ENCODE measurements at places on chromosomes 5 and 9.

DNA sequence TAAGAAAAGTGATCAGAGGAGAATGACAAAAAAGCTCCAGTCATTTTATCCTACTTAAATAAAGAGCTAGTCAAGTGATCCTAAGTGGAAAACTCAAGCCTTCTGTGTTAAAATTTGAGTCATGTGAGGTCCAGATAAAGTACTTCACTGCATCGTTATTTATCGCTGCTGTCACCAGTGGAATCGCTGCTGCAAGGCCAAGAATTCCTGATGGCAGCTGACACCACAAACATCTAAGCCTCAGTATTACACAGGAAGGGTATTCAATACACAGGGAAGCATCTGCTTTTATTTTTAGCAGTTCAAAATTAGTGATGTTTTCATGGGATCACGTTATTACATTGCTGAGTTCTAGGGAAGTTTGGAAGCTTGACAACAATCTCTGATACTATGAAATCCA lies 190.3 kb downstream of the GOLPH3 start:
- no peak for DNase-seq

- no peak for DNase-seq
Observed at GRCh38 chr5:33936381-33937016, at the start of gene RXFP3. TSS of gene RXFP3 (plus strand) at chr5:33936386. CDS start at chr5:33936741, 355 bp downstream.

DNA sequence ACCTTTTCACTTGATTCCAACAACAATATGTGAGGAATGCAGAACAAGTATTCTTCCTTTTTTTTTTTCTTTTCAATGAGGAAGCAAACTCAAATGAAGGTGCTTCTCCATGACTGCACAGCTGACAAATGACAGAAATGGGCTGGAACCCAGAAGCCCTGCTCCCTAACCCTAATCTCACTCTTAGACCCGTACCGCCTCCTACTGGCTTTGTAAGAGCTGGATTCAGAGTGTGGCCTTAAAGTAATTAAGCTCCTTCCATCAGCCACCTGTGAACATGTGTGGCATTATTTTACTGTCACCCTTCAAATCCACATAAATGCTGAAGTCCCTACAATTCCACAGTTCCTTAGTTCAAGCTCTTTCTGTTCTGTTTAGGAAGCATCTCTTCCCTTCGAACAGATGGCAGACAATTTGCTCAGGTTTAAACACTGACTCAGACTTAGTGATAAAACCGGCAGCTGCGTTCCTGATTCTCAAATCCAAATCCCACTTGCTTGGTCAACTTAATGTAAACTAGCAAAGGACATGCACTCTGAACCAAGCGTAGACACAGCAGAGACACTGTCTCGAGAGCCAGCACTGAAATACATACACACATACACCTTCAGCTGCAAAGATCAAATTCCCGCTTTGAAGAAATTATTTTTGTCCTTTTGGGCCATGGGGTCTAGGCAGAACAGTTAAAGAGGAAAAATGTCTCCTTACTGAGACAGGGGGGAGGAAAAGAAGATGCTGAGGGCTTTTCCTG lies 316.7 kb upstream of the TLE4 start:
- DNase-seq = no peak

GRCh38 chr9:91604451-91605179 lies 181.0 kb upstream of the NFIL3 start:
- DNase-seq = no peak

GRCh38 chr5:138054847-138055558 lies 22.1 kb upstream of the FAM13B start:
- no peak for DNase-seq

DNA sequence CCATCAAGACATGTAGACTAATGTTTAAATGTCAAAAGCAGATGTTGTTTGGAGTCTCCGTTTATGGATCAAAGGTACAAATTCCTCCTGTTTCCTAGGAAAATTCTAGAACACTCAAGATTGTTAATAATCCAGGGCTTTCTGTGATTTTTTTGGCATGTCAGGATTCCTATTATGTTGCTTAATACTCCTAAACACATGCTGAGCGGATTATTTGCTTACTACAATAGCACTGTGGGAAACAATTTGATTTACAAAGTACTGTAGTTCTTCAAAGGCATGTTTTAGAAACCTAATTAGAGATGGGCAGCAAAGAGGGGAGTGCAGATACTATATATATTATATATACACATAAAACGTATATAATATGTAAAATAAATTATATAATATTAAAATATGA lies 19.0 kb upstream of the SCAMP1 start:
- no peak for DNase-seq

- no peak for DNase-seq
Observed at GRCh38 chr5:19904766-19905165, 83.2 kb downstream of the CDH18 start.

- no peak for DNase-seq
Observed at GRCh38 chr5:95718203-95718602, 12.9 kb upstream of the RHOBTB3 start.

- no peak for DNase-seq
Observed at GRCh38 chr5:39400713-39401578, 23.8 kb downstream of the DAB2 start.

GRCh38 chr9:129900263-129901027 lies 65.2 kb downstream of the USP20 start:
- no peak for DNase-seq

DNA sequence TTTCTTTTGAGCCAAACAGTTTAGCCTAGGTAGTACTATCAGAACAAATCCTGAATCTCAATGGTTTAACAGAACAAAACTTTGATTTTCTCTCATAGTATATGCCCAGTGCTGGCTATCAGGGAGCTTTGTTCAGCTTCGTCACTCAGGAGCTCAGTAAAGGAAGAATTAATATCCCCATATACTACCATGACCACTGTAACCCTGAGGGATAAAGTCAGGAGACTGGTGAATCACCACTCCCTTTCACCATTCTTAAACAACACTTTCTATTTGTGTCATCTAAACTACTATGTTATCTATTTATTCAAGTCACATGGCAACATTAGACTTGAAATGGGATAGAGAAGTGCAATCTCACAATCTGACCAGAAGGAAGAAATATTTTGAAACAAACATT lies 522.6 kb upstream of the COX7C start:
- no peak for DNase-seq

GRCh38 chr5:151123897-151124751 lies 33.5 kb downstream of the ANXA6 start:
- DNase-seq = peak; percentile 27

DNA sequence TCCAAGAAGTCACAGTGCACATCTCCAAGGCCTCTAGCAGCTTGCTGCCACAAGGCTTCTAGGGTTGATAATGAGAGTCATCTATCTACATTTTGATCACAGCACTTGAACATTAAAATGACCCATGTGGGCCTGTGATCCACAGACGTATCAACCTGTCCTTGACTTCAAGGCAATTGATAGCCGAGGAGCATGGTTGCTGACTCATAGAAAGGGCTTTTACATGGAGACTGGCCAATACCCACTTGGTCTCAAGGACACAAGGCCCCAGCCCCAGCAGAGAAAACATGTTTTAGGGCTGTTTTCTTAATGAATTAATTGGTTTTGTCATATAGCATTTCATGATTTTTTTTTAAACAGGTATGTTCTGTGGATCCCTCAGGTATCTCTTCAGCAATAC lies 314.0 kb downstream of the SEMA5A start:
- DNase-seq = no peak

DNA sequence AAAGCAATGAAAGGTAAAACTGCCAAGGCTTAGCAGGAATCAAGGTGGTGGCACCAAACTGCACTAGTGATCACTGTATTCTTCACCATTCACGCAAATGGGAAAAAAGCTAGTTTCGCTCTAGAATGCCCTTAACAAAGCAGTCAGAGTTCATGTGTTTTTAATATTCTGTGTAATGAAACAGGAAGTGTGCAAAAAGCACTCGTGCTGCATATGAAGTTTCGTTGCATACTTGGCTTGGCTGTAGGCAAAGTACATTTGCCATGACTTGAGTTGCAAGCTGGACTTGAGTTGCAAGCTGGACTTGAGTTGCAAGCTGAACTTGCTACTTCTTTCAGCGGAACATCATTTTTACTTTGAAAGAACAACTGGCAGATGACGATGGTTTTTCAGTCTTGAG lies 55.4 kb downstream of the FOXI1 start:
- DNase-seq = no peak

GRCh38 chr9:95036676-95037075 lies 280.8 kb downstream of the FANCC start:
- DNase-seq = no peak

DNA sequence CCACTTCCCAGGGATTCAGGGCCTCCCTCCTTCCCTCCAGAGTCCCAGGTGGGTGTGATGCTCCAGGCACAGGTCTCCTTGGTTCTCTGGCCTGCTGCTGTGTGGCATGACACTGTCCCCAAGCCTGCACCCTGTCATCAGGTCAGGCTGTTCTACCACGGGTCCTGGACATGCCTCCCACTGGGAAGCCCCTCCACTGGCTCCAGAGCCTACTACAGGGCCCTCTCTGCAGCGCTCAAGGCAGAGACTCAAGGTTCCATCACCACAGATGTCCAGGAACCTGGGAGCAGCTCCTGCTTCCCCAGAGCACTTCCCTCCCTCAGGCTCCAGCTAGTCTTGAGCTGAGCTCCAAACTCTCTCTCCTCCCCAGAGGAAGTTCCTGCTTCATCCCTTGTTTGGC lies 237.3 kb downstream of the PBX3 start:
- no peak for DNase-seq

GRCh38 chr5:176785184-176786145 lies 24.9 kb upstream of the UNC5A start:
- no peak for DNase-seq
